CD4-positive, alpha-beta T cell treated with Interleukin-6 at 100 ng/mL for 8 hours (primary cell): ENCODE measurements at places on chromosomes 3 and 15.

GRCh38 chr3:59816312-59816711 lies 766.5 kb upstream of the CFAP20DC start:
- no peak for DNase-seq

DNA sequence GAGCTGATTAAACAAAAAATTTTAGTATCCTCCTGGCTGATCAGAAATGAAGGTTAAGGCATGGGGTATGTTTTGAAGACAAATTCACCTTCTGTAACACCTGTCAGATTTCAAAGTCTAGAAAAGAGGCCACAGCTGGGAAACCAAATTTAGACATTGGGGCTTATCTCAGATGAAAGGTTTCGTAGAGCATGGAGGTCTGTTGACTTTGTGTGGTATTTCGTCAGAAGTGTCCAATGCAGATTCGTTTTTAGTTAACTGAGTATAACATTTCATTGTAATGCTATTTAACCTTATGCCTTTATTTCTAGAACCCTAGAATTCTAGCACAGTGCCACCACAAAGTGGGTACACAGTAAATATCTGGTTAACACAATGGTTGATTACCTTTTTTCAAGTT lies 61.7 kb downstream of the FNDC3B start:
- DNase-seq = no peak

DNA sequence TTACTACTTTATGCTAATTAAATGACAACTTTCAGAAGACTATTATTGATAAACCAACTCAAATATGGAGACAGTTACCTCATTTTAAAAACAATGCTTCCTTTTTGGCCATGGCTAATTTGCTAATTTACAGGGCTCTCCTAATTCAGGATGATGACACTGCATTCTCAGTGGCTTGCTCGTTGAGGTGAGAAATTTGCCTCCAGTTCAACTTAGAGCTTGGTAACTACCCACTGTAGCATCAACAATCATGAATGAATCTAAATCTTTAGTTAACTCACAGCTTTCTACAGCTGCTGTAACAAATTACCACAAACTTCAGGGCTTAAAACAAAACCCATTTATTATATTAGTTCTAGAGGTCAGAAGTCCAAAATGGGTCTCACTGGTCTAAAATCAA lies 14.0 kb downstream of the PBRM1 start:
- DNase-seq = no peak

- DNase-seq = no peak
Observed at GRCh38 chr3:123019161-123019560, 8.4 kb downstream of the SEMA5B start.

- DNase-seq = no peak
Observed at GRCh38 chr3:83953417-83954089, 1005.2 kb upstream of the CADM2 start.

DNA sequence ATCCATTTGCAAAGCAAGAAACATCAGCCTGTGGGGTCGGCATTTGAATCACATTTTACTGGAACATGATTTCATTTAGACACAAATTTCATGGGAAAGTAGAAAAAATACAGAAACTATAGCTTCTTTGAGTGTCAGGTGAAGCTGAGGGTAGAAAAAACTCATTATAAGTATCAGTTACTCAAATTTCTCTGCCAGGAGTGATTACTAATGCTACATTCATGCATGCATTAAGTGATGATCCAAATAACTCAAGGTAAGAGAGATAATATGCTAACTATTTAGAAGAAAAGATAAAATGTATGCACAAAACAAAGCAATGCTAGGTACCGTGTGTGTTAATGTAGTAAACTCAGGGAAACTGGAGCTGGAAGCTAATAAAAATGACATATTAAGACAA lies 406.0 kb downstream of the GAP43 start:
- DNase-seq = no peak

DNA sequence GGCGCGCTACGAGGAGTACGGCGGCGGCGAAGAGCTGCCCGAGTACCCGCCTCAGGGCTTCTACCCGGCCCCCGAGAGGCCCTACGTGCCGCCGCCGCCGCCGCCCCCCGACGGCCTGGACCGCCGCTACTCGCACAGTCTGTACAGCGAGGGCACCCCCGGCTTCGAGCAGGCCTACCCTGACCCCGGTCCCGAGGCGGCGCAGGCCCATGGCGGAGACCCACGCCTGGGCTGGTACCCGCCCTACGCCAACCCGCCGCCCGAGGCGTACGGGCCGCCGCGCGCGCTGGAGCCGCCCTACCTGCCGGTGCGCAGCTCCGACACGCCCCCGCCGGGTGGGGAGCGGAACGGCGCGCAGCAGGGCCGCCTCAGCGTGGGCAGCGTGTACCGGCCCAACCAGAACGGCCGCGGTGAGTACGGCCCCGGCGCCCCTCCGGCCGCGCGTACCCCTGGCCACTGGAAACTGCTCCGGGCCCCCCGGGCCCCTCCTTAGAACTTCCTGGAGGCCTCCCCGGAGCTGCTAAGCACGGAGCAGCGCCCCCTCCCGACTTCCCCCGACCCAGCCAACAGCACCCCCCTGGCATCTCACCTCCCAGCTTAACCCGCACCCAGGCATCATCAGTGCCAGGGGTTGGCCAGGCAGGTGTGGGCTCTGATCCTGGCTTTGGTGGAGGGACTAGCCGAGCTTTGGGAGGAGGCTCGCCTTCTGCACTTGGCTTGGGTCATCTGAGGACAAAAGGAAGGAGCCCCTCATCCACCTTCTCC lies 1.4 kb downstream of the LOXL1 start:
- DNase-seq = peak; percentile 74

DNA sequence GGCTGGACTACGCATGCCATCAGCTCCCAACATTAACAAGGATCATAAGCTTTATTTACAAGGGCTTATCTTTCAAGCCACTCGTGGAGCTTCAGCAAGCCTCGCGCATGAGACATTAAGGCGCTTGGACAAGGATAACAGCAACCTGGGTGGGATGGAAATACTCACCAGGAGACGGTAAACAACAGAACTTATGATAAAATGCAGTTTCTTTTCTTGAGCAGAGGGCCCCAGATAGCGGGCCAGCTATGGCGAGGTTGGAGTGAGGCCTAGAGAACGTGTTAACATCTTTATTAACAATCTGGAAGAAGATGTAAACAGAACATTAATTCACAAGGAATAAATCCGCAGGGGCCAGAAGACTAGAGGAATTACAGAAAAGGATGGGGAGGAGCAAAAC lies 158.2 kb downstream of the NTRK3 start:
- no peak for DNase-seq

- DNase-seq = no peak
Observed at GRCh38 chr15:63374686-63375520, 6.7 kb downstream of the CA12 start.

DNA sequence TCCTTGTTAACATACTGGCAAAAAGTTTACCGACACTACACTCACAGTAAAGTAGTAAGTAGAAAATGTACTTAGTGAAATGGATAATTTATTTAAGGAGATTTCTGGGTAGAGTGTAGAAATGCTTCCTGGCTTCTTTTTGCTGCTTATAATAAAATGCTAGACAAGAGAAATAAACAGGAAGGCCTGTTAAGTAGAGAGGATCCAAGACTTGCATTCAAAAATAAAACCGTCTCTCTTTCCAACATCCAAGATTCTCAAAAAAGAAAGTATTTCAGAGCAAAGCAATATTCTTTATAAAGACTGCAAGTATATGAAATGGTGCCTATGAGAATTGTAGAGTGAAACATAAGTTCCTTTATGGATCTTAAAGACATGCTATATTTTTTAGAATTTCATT lies 77.0 kb upstream of the CNTN6 start:
- DNase-seq = no peak

GRCh38 chr15:57626713-57627440 lies 35.2 kb downstream of the MYZAP start:
- DNase-seq = no peak

DNA sequence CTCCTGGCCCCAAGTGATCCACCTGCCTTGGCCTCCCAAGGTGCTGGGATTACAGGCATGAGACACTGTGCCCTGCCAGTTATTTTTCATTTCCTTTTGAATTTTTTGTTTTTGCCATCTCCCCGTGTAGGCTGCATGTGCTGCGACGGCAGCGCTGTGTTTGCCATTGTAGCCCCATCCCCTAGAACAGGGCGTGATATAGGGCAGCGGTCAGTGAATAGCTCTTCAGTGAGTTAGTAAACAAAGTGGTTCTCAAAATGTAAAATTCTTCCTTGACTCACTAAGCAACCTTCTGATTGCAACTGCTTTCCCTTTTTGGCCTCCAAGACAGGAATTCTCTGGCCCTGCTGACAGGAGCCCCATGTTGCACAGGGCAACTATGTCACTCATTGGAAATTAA lies 138.1 kb upstream of the CTDSPL start:
- no peak for DNase-seq

GRCh38 chr3:2511356-2511755 lies 412.7 kb downstream of the CNTN4 start:
- DNase-seq = no peak

DNA sequence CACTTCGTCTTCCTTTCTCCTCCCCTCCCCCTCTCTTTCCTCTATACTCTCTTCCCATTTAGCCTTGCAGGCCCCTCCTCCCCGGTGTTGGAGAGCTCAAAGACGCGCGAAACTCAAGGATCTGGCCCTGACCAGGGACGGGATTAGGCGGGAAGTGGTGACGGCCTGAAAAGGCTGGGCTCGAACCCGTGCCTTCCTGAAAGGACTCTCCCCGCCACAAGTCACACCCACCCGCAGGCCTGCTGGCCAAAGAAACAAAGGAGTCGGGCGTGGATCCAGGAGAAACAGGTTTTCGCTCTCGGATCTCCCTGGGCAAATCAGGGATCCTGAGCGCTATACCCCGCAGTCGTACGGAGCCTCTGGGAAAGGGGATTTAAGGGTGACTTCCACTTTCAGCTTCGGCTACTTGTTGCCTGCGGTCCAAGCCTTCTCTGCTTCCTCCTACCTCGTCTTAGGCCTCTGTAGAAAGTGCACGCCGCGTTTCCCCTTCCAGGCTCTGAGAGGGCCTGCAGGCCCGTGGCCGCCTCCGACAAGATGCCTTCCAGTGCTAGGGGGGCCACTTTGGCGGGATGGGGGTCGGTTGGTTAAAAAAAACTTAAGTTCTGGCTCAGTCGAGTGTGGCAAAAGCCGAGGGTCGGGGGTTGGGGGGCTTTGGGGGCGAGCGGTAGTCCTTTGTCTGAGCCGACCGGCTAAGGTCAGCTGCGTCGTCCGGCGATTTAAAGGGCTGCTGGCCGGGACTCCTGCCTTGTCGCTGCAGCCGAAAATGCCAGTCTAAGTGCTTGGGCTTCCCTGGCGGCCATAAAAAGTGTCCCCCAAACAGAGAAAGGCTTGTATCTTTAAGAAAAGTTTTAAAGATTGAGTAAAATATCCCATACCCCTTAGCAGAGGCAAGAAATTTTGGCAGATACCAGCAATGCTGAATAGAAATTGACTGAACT lies 8.2 kb downstream of the ZIC4 start:
- DNase-seq = no peak

- no peak for DNase-seq
Observed at GRCh38 chr3:14297784-14298236, 104.6 kb upstream of the SLC6A6 start.

- DNase-seq = no peak
Observed at GRCh38 chr3:184129012-184129411, 6.1 kb upstream of the EIF2B5 start.

DNA sequence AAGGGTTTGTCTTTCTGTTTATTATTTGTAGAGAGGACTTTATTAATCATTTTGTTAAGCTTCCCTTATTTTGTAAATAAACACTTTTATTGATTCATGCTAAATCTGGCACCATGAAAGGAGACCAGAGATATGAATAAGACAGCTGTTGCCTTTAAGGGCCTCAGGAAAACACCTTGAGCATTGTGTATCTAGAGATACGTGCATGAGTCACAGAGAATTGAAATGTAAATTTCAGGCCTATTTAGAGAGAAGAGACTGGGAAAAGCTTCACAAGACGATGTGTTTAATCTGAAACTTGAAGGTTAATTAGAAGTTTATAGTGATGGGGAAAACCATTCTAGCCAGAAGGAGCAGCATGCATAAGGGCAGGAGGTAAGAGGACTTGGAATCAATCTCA lies 28.6 kb upstream of the UTS2B start:
- DNase-seq = no peak

- DNase-seq = no peak
Observed at GRCh38 chr3:197516517-197516889, 39.3 kb downstream of the BDH1 start.

- peak; percentile 55 for DNase-seq
Observed at GRCh38 chr3:119559441-119559963, at the start of gene CD80. TSS of gene CD80 (minus strand) at chr3:119559614. CDS start at chr3:119557728, 1,886 bp downstream.

DNA sequence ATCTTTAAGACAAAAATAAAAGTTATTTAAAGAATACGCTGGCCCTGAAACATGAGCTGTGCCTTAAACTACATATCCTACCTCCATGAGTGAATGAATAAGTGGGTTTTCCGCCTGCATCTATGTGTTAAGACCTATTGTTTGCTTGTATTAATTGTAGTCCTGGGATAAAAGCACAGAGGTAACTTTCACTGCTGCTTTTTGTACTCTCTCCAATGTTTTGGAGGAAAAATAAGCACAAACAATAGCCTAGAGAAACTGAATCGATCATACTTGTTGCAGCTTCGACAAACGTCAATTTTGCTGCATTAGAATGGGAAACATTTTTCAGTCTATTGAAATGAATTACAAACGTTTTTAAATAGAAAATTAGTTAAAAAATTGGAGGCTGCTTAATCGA lies 1.3 kb upstream of the CTNNB1 start:
- DNase-seq = no peak

GRCh38 chr3:186110975-186111974 lies 2.4 kb upstream of the ETV5 start:
- DNase-seq = no peak

DNA sequence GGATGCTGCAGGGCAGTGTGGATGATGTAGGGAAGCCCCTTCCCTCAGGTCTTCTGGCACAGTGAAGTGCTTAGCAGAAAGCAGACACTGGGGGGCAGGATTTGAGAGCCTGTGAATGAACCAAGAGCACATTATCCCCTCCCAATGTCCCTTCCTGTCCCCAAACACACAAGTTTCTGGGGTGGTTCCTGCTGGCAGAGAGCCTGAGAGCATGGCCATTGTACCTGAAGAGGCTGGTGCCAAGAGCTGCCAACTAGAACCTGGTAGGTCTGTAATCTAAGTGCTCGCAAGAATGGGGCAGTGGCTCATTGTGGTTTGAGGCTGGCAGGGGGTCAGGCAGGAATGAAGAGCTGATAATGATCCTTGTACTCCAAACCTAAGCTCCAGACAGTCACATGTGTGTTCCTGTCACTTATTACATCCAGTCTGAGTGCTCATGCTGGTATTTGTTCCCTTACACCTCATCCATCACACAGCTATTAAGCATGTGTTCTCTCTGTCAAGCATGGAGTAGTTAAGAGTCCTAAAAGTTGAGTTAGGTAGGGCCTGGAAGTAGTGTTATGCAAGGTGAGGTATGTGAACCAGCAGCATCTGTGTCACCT lies 6.7 kb upstream of the CCR1 start:
- no peak for DNase-seq

DNA sequence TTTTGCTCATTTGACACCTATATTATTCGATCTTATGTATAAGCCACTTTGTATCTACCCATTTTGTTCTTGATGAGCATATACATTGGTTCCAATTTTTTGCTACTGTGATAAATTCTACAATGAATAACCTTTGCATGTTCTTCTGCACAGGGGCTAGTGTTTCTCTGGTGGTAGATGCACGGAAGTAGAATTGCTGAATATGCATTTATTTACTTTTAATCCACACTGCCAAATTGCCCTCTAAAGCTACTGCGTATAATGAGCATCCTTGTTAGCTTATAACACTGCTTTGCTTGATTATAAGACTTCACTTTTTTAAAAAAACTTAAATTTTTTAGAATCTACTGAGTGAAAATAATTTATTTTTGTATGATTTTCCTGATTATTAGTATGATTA lies 84.2 kb upstream of the PIAS1 start:
- no peak for DNase-seq
